ENCODE measurements at places on chromosomes 6 and 20.
A peak's percentile ranks its signal among the peaks of the same experiment; 100 is the strongest.

DNA sequence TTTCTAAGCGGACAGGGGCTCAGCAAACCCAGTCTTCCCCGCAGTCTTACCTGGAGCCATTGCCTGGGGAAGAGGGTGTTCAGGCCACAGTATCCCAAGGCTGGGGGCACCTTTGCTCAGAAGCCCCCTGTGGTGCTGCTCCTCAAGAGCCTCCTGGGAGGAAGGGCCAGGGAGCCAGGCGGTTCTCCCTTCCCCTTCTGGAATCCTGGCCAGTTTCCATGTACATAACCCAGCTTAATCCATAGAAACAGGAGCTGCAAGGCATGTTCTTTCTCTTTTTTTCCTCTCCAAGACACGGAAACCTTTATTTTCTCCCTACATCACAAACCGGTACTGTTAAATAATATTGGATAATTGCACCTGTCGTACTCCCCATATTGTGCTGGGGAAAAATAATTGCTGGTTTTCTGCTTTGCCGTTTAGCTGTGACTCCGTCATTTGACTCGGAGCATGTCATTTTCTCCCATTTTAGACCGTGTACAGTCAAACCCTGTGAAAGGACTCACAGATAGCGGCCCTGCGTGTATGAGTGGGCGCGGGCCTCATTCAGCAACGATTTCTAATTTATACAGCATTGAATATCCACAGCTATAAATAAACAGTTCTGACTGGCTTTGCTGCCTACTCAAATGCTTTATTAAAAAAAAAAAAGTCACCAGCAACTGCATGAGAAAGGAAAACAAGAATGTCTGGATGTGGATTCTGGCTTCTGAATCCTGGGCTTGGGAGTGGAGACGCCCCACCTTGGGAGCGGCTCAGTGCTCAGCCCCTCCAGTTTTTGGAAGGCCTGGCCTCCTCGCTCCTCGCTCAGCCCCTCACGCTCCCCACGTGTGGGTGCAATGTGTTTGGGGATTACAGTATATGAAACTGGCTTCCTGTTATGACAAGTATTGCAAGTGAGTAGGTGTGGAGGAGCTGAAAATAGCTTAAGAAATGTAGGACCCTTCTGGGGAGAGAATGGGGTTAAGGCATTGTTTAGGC is 67.3 kb downstream of the ADTRP start:
- peak; percentile 79 for DNase-seq

- no peak for DNase-seq
Observed at GRCh38 chr6:46312654-46313053, 141.9 kb upstream of the ENPP5 start.

GRCh38 chr20:62104234-62104789 is 18.0 kb upstream of the LSM14B start:
- DNase-seq = no peak

- no peak for DNase-seq
Observed at GRCh38 chr20:51446656-51447055, 95.9 kb downstream of the NFATC2 start.

- no peak for DNase-seq
Observed at GRCh38 chr6:141403827-141404226, 728.9 kb upstream of the GJE1 start.

DNA sequence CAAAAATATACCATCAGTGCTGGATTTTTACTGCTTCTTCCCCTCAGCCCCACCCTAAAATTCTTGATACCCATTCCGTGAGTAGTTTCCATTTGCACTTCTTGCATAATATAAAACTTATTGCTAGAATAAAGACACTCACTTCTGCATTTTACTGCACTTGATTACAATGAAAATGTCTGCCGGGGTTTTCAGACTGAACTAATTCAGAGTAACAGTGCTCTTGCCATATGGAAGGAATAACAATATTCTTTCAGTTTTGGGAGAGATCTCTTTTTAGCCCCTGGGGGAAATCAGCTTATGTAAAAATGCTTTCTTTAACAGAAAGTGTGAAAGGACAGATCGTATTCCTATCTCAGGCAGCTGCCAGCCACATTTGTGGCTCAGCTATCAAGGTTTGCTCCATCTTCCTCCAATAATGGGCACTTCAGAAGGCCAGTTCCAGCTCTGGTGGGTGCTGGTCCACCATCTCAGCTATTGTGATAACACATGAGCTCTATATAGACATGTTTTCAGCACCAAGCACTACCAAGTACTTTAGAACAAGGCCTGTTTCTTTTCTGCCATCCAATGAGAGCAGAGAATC is 8.9 kb downstream of the SMLR1 start:
- DNase-seq = no peak

DNA sequence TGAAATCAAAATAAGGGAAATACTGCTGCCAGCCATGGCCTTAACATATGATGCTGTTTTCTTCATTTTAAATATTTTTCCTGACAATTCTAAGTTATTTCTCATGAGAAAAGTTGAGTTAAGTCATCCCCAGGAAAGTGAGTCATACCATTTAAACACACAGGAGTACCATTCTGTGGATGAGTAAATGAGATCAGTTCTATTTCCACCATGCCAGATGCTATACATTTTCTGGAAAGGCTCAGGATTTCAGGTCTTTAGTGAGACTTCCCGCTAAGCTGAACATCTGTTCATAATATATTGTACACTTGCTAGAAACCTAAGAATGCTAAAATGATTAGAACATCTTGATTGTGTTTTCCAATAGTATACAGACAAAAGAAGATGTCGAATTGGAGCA is 256.2 kb upstream of the MANEA start:
- no peak for DNase-seq

GRCh38 chr6:53065266-53066076 is at the start of gene FBXO9:
Gene FBXO9 (plus strand): TSS chr6:53065404. CDS start chr6:53065790, 386 bp downstream.
- DNase-seq = peak; percentile 76

- DNase-seq = no peak
Observed at GRCh38 chr20:33857722-33858563, 46.8 kb downstream of the CHMP4B start.

DNA sequence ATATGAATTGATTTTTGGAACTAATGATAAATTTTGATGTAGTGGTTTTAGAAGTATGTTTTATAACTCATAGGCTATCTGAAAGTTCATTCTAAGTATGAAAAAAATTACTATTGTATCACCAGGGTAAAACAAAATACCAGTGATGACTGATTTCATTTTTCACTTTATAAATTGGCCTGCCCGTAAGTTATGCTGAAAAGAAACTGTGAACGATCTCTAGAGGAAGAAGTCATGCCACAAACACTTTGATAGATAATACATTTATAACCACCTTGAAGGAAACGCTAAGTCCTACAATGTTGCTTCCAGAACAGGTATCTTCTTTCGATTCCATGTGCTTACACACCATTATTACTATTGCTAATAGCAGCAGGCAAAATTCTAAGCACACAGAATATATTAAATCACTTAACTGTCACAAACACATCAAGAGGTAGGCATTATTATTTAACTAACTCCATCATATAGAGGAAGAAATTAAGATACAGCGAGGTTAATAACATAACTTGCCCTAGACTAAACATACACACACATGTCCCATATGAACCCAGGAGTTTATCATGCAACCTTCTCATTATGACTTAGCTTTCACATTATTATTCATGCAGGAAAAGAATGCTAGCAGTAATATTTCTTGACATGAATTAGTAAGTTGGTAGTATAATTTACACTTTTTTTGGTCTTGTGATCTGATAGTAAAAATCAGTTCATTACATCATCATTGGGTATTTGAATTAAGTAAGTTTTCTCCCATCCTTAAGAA is 44.7 kb downstream of the RGS17 start:
- no peak for DNase-seq

- DNase-seq = no peak
Observed at GRCh38 chr6:167487749-167488664, 163.1 kb downstream of the TTLL2 start.

- DNase-seq = no peak
Observed at GRCh38 chr6:15810618-15811017, 147.8 kb upstream of the DTNBP1 start.

- no peak for DNase-seq
Observed at GRCh38 chr6:170283212-170284081, 7.4 kb downstream of the DLL1 start.

GRCh38 chr6:144360401-144360800 is 75.3 kb downstream of the UTRN start:
- no peak for DNase-seq

DNA sequence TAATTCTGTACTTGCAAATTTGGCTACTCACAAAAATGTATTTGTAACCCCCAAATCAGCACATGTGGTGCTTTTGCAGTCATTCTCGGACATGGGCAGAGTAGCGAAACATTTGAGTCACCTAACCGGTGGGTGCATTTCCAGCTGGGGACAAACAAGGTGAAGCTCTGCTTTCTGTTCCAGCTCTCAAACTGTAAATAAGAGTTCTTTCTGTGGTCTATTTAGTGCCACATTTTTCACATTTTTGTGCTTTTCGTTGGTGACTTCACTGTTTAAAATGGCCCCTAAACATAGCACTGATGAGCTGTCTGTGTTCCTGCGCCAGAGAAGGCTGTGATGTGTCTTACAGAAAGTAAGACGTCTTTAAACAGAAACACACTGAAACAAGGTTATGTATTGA is 244.5 kb downstream of the CDC5L start:
- DNase-seq = no peak

DNA sequence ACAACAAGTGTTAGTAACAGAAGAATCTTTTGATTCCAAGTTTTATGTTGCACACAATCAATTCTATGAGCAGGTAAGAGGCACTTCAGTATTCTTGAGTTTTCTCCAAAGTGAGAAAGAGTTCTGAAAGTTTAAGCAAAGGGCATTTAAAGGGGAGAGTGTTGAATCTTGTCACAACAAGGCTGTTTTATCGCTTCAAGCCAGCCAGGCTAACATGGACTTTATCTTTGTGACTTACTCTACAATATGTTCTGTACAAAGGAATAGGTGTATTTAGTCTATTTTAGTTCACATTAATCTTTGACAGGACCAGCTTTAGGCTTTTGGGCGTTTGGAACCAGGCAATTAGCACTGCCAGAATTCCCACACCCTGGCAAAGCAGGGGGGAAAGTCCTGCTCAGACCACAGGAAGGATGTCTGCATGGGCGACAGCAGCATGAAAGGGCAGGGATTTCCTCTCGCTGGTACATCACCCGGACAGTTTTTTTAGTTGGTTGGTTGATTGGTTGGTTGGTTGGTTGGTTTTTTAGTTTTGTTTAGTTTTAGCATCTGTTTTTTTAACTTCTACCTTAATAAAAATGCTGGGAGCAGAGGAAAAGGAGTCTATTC is 395.4 kb upstream of the SOX4 start:
- DNase-seq = no peak

DNA sequence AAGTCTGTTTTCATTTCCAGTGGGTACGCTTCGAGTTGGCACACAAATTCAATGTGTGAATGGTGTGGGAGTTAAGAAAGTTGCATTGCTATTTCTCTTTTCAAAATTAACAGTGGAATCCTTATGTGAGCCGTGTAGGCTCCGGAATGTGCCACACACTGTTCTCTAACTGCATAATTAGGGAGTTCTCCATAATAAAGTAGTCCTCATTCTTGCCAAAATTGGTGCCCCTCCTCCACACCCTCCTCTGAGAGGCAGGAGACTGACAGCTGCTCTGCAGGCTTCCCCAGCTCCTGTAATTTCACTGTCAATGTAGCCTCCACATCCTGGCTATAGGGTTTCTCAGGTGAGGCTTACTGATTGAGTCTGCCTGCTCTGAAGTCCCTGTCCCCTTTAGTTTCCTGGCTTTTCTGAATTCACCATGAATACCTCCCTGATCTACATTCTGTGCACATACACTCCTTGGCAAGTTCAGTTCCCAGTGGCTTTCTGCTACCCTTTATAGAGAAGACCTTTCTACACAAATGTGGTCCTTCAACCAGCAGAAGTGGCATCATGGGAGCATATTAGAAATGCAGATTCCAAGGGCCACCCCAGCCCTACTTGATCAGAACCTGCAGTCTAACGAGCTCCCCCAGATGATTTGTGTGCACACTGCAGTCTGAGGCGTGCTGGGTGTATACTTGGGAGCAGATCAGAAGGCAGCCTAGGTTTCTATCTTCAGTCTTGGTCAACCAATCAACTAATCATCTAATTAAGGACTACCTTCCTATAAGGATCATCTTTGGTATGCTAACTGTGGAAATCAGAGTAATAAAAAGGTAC is 19.9 kb upstream of the CCN6 start:
- no peak for DNase-seq

DNA sequence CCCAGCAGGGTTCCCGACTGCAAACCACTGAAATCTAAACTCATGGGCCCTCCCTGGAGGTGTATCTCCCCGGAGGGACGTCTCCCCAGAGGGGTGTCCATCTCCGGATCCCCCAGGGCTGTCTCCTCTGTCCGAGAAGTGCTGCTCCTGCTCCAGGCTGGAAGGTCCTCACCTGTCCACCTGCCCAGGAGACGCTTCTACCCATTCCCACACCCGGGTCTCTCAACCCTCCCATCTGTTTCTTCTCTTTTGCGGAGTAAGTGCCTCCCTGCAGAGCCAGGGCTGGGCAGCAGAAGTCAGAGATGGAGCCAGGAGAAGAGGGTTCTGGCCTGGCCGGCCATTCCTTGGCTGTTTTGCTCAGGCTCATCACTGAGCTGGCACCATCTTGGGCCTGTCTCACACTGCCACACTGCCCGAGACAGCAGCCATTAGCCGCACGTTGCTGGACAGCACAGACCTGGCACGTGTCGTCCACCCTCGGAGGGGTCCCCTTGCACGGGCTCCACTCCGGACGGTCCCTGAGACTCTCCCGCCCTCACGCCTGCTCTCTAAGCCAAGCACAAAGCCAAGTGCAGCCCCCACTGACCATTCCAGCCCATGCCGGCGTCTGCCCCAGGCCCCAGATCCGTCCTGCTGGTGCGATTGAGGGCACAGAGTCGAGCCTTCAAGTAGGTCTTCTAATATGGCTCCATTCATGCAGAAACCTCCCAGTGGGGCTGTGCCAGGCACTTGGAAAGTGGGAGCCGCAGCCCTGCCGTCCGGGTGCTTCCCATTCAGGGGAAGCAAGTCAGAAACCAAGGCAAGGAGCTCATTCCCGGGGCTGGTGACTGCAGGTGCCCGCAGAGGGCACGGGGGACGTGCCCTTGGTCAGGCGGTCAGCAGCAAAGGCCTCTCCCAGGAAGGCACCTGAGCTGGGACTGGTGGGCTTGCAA is 367.7 kb downstream of the TAF4 start:
- no peak for DNase-seq

DNA sequence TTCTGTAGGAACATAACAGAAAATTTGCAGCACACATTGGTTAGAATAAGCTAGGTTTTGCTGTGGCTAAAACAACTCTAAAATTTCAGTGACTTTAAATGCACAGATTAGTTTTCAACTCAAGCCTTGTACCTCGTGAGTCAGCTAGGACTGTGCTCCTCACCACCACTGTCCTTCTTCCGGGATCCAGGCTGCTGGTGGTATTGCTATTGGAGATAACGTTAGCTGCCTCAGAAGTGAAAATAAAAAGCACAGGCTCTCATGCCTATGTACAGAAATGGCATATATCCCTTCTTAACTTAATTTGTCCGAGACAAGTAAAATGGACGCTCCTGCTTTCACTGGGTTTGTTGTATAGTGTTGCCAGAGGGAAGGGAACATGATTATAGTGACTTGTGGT is 931.1 kb upstream of the EYS start:
- DNase-seq = no peak

- DNase-seq = no peak
Observed at GRCh38 chr6:1164600-1164999, 147.3 kb upstream of the FOXQ1 start.

- peak; percentile 23 for DNase-seq
Observed at GRCh38 chr6:164039954-164040375, 625.4 kb downstream of the QKI start.

- DNase-seq = no peak
Observed at GRCh38 chr20:25273541-25274358, 25.9 kb downstream of the PYGB start.

GRCh38 chr20:19692100-19692499 is 66.0 kb upstream of the RIN2 start:
- no peak for DNase-seq

- no peak for DNase-seq
Observed at GRCh38 chr6:87396595-87397392, 11.0 kb upstream of the CFAP206 start.
